Adrenal gland (tissue), 19 donors: ENCODE measurements at places on chromosomes 7 and 10.
A peak's percentile ranks its signal among the peaks of the same experiment; 100 is the strongest.

- DNase-seq = no peak
Measured at GRCh38 chr10:12980713-12981306, 20.7 kb downstream of the CCDC3 start.

DNA sequence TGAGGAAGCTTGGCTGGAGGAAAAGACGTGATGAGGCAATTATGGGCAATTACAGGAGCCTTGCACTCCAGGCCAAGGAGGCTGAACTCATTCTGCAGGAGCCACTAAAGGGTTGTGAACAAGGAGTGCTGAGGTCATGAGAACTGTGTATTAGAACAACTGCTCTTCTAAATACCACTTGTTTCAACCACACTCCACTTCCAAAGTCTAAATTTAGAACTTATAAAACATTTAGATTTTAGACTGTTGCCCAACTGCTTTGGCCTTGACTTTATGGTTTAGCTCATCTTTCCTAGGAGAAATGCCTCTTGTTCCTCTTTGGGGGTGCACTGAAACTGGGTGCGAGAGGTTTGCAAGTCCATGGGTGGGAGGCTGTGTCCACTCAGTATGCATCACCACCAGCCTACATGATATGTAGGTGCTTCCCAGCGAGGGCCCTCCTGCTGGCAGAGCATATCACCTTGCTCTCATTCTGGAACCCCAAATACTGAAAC, 199.7 kb upstream of the AOAH start:
- no peak for DNase-seq

DNA sequence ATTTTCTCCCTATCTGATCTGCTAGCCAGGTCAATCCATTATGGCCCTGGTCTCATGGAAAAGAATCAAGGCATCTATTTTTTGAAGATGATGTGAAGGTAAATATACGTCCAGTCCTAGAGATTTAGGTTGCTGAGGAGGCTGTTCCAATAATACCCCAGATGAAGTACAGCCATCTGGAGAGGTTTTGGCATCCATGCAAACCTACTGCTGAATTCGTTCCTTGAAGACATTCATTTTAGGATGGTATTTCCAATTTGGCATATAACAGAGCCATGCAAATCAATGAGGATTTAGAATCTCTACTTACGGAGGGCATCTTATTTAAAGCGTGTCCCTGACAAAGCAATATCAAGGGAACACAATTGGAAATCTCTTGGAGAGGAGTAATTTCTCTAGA, 465.5 kb downstream of the KCNMA1 start:
- no peak for DNase-seq

DNA sequence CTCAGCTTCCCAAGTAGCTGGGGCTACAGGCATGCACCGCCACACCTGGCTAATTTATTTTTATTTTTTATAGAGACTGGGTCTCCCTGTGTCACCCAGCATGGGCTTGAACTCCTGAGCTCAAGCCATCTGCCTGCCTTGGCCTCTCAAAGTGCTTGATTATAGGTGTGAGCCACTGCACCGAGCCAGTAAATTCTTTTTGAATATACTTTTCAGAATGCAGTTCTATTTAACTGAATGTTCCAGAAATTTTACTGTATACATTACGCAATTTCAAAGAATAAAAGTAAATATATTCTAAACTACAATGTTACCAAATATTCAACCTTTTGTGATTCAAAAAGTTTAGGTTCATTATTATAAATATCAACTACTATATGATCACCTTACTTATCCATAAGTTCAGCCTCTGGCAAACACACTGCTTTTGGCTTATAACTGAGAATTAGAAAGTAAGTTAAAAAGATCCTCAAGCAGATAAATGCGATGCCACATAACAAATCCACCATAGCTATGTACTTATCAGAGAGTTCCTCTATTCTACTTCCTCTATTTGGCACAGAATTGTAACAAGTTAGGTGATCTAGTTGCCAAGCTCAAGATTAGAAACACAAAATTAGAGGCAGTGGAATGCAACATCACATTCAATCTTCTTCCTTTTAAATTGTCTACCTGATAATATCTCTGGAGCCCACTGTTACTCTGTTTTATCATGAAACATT, 118.2 kb downstream of the ANK3 start:
- DNase-seq = no peak

DNA sequence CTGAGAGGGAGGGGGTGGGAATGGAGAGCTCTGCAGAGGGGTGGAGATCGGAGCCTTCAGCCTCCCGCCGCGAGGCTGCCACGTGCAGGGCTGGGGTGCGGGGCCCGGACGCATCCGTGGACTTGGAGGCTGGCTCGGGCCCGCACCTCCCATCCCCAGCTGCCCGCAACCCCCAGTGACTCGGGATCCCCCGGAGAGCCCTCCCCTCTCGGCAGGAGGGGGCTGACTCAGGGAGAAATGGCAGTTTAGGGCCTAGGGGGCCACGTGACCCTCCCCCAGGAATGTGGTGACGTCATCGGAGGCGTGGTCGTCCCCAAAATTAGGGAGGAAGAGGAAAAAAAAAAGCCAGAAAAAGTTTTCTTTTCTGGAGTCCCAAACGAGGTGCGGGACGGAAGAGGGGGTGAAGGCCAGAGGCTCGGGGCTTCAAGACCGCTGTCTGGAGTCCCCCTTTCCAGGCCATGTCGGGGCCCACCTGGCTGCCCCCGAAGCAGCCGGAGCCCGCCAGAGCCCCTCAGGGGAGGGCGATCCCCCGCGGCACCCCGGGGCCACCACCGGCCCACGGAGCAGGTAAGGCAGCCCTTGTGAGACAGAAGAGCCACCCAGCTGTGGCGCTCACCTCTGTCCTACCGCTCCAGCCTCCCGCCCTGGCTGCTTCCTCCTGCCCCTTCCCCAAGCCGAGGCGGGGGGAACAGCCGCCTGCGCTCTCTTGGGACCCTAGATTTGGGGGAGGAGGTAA, at the start of gene TRIP6:
Gene TRIP6 (plus strand): TSS at position 348 of the 736 bp plus-strand sequence. CDS start 111 bp downstream, at position 459.
- peak; percentile 94 for DNase-seq

DNA sequence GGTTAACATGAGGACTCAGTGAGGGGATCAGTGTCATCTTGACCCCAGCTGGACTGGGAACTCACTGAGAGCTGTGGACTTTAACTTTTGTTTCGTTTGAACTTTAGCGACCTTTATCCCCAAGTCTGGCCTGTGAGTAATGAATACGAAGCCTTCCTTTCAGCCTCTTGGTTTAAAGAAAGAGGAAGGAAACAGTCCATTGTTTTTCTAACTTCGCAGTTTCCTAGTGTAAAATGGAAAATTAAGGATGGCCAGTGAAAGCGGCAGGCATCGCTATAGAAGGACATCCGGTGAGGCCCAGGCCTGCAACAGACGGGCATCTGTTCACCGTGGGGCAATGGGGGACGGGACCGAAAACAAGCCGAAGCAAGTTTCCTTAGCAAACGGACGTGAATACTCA, 44.1 kb upstream of the ADO start:
- peak; percentile 24 for DNase-seq

DNA sequence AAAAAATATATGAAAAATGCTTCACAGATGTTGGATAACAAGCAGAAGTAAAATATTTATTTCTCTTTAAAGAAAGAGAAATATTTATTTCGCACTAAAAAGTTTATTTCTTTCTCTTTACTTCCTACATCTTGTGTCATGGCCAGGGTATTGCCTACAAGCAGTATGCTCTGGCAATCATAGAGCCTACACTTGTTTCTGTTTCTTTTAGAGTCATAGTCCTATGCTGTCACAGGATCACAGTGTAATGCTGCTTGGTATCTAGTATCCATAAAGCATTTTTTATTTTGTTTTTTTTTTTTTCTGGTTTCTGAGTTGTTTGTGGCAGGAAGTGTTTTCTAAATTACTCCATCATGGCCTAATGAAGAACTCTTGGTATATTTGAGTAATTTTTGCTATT, 116.0 kb downstream of the ATRNL1 start:
- DNase-seq = no peak

DNA sequence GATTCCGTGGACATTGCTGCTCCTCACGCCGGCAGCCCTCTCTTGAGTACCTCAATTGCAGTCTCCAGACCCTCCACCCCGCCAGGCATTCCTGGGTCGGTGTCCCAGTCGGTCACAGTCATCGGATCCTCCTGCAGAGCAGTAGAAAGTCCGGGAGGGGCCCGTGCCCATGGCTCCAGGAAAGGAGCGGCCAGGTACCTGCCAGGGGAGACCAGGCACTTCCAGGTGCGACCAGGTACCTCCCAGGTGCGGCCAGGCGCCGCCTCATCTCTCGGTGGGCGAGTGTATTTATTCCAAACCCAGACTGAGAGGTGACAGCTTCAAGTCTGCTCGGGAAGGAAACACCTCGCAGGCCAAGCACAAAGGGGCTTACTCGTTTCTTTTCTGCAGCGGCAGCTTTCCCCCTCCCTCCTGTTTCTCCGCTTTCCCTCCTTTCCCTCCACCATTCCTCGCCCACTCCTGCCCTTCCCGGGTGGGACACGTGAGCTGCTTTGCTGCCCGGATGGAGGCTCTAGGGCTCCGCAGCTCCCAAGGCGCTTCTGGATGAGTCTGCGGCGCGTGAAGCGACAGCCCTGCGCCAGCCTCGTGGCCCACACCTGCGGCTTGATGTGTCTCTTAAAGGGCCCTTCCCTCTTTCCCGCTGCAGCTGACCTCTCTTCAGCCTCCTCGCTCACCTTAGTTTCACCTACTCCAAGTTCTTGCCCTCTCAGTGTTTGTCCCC, 39.4 kb upstream of the AGK start:
- DNase-seq = no peak

DNA sequence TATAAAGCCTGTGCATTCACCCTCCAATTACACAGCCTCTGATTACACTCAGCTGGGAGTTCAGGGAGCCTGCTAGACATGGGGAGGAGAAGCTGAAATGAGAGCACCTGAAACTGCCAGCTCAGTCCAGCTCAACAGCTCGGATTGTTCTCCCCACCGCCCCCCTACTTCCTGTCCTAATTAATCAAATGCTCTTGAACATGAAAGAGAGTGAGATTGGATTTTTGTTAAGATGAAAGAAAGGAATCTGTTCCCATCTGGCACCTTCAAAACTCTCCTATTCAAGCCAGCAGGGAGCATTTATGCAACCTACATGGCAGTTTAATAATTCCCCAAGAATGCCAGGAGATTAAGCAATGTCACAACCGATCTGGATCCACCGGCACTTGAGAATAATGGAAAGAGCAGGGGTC, 98.0 kb downstream of the NPSR1 start:
- DNase-seq = no peak

- DNase-seq = no peak
Measured at GRCh38 chr7:4020086-4020485, 662.0 kb upstream of the FOXK1 start.

DNA sequence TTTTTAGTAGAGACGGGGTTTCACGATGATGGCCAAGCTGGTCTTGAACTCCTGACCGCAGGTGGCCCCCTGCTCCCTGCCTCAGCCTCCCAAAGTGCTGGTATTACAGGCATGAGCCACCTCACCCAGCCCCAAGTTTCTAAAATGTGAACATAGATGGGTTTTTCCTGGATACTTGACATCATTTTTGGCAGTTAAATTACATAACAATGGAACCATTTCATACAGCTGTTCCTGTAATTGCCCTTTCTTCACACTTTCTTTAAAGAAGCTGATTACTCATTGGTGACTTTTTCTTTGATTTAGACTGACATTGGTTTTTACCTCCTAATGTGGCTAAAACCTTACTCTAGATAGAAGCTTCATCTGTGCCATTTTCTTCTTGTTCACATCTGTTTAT, 5.9 kb downstream of the ZKSCAN1 start:
- no peak for DNase-seq

- no peak for DNase-seq
Measured at GRCh38 chr7:150745086-150745485, 7.9 kb downstream of the GIMAP5 start.

DNA sequence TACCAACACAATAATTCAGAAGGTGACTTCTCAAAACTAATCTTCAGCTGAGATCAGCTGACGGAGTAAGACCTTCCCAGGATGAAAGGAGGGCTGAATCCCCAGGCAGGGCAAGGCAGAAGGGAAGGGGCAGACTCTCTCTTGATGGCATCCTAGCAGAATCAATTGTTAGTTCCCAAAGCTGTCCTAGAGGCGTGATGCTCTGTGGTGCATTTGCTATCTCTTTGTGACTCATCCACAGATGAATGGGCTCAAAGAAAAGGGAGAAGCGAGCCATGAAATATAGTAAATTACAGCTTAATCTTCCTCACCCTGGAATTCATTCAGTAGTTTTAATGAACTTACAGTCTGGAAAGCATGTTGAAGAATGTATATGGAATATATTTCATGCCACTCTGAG, 37.2 kb downstream of the PDE1C start:
- no peak for DNase-seq

- DNase-seq = no peak
Measured at GRCh38 chr7:99642027-99642426, 25.3 kb downstream of the ZSCAN25 start.

DNA sequence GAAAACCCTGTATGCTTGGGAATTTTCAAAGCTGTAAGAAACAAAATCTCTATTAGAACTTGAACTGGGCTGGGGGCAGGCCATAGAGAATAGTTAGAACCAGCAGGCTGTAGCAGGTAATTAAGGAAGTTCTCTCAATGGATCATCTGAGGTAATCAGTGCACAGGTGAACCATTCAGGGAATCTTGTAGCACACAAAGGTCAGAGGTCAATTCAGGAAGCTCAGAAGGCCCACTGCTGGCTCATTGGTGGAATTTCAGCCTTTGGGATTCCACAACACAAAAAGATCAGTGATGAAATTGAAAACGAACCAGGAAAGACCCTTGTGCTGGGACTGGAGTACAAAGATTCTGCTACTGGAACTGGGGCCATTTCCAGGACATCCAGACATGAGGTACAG, 82.0 kb downstream of the TMEM168 start:
- DNase-seq = no peak

DNA sequence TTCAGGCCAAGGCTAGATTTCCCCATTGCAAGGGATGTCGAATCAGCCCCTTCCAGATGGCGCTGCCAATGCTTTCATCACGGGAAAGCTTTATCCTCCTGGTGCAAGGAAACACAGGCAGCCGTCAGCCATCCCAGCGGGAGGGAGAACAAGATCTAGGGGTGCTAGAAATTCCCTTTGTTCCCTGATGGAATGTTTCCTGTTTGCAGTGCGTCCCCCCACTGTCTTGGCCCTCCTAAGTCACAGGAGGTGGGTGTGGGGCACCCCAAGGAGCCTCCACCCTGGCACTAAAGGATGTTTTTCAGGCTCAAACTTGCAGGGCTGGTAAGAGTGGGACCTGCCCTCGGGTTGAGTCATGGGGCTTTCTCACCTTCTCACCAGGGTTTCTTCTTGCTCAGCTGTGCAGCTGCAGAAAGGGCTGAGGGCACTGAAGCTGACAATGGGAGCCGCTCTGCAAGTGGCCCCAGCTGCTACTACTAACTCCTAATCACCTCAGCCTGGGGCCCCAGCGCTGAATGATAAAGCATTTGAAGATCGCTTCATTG, 103.6 kb downstream of the PRPF18 start:
- DNase-seq = no peak
